ENCODE measurements at places on chromosomes 7 and 10.

- no peak for DNase-seq
Observed at GRCh38 chr7:120609136-120609753, 248.7 kb downstream of the TSPAN12 start.

DNA sequence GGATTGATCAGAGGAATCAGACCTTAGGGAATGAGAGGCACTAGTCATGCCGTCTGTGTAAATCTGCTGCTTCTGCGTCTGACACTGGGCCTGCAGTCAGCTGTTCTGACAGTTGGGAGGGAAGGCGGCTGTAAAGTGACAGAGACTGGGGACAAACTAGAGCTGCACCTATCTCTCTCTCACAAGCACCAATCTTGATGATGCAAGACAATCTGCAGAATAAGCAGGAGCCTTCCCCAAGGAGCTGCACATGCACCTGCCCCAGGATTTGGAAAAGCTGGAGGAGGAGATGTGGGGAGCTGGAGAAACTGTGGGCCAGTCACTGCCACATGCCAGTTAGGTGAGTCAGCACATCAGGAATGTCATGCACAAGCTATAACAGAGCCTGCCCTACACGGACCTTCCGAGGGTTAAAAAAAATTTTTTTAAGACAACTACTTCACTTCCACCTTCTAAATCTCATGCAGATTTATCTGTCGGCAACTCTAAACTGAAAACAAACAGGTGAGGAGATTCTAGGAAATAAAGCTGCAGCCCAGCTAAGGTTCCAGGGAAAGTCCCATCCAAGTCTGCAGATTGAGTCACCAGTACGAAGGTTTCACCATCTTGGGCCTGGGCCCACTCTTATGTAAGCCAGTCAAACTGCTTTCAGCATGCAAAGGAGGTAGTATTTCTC, 39.2 kb downstream of the ENO4 start:
- DNase-seq, result no peak

DNA sequence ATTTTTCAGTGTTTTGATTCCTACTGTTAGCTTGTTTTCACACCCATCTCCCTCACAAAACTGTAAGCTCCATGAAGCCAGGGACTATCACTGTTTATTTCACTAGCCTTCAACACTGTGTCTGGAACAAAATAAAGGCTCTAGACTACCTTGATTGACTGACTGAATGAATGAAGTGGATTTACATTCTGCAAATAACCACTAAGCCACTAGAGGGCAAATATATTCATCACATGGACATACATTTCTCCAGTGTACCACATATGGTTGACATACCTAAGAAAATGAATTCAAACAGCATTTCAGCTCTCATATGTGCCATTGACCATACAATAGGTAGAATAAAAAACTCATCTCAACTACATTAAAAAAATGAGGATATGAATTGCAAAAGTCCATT, 185.9 kb downstream of the RAB11FIP2 start:
- no peak for DNase-seq

- no peak for DNase-seq
Observed at GRCh38 chr7:100208911-100209408, 10.8 kb upstream of the PVRIG start.

DNA sequence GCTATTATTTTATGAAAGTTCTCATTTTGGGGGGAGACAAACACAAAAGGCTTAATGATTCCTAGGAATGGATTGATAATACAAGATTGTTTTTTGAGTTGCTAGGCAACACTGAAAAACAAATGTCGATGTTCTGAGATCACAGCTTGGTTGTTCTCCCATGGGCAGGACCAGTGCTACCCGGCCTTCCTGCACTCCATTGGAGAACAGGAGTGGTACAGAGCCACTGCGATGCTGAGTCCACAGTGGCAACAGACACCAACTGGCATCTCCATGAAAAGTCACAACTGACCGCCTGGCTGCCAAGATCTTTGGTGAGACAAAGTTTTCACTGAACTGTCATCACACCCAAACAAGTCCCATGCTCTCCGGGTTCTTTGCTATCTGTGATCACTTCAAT, 68.9 kb upstream of the NMT2 start:
- no peak for DNase-seq

- no peak for DNase-seq
Observed at GRCh38 chr10:50567384-50567783, 56.4 kb downstream of the SGMS1 start.

GRCh38 chr7:123961771-123962170, 36.7 kb downstream of the SPAM1 start:
- peak; percentile 11 for DNase-seq

DNA sequence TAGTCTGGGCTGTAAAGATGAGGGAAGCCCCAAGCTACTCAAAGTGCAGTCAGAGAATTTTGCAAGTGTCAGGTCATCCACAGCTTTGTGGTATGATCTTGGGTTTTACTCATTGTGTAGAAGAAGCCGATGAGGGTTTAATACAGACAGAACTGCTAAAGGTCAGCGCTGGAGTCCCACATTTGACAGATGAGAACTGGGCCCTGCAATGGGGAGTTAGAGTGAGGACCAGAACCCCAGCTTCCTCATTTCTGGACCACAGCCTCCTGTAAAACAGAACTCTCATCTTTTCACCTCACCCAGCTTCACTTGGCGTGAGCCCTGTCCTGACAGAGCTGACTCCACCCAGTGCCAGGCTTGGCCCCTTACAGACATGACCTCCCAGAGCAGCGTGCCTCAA, 20.1 kb downstream of the LRRC20 start:
- no peak for DNase-seq

Data from stimulated activated CD8-positive, alpha-beta memory T cell treated with anti-CD3 and anti-CD28 coated beads, Interleukin-15, amount 100 ng/mL, for 48 hours (primary cell).